Stomach (tissue), 19 donors: ENCODE measurements at places on chromosomes 7 and 10.

DNA sequence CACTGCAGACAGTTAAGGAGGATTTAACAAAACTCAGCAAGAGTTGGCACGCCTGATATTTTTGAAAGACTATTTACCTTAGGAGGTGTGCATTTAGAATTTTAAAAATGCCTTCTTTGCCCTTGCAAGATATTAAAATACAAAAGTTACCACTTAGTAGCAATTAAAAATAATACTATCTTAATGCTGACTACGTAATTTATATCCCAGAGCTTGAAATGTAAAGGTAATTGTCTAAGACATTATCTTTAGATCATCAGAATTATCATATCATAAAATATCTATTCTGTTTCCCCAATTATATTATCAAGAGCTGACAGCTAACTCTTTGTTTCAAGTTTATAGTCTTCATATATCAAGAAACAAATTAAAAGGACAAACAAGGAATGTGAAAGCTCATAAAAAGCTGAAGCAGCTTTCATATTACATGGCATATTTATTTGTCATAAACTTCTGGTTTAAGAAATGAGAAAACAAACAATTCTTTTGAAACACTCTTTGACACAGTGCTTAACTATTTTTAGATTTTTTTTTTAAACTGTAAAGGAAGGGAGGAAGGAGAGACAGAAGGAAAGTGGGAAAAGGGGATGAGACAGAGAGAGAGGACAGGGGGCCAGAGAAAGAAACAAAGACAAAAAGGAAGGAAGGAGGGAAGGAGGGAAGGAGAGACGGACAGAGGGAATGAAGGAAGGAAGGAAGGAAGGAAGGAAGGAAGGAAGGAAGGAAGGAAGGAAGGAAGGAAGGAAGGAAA is 73.5 kb downstream of the RTKN2 start:
- no peaks in the 10 kb centered on the region for H3K4me1 ChIP-seq
- H3K36me3 ChIP-seq, result no peaks in the 10 kb centered on the region
- H3K27me3 ChIP-seq, result no peaks in the 10 kb centered on the region
- no peak overlapping the region for H3K27ac ChIP-seq
- no peak for DNase-seq
- no peak overlapping the region for H3K4me3 ChIP-seq

DNA sequence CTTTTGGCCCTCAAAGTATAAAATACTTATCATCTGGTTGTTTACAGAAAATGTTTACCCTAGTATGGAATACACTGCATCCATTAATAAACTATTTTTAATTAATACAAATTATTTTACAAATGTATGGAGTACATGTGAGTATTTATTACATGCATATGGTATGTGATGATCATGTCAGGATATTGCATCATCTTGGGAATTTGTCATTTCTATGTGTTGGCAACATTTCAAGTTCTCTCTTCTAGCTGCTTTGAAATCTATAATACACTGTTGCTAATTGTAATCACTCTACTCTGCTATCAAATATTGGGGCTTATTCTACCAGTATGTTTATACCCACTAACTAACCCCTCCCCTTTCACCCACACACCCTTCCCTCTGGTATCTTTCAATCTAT is 103.9 kb upstream of the THSD7A start:
- no peaks in the 10 kb centered on the region for H3K4me1 ChIP-seq
- H3K27me3 ChIP-seq, result no peaks in the 10 kb centered on the region
- H3K27ac ChIP-seq, result no peak overlapping the region
- no peak overlapping the region for H3K4me3 ChIP-seq

DNA sequence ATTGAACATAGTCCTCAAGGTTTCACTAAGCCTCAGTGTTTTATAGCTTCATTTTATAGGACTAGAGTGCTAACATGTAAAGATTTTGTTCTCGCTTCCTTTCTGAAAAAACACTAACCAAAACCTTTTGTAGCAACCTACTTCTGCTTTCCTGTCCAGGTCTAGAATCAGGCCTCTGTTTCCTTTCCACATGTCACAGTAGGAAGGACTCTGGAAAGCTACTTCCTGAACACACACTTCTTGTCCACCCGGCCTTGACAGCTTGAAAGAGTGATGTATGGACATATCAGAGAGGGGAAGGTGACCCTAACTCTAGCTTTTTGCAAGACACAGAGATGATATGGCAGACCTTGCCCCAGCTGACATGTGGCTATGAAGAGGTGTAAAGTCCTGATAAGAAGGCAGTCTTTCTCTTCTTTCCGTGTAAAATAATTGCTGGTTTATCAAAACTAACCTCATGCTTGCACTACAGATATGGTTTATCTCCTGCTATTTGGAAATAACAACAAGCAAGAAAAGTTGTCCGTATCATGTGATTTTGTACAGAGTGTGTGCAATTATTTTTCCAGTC is 175.4 kb downstream of the SKAP2 start:
- no peaks in the 10 kb centered on the region for H3K27me3 ChIP-seq
- H3K27ac ChIP-seq, result no peak overlapping the region
- no peak overlapping the region for H3K4me3 ChIP-seq
- H3K4me1 ChIP-seq, result peaks cover 9% of the 10 kb centered on the region
- H3K36me3 ChIP-seq, result no peaks in the 10 kb centered on the region

DNA sequence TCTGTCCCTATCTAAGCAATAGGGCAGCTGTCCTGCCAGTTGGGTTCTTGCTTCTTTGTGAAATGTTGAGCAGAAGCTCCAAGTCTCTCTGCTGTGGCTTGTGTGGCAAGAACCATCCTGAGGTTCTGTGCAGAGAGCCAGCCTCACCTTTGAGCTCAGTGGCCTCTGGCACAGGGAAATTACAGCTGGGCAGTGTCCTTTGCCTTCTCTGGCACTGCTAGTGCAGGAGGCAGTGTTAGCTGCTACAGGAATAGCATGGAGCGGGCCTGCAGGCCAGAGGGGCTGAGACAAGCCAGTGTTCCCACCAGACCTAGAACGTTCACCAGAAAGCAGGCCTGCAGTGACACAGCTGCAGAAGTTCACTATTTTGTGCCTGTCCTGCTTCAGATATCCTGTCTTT is 1.8 kb downstream of the PRXL2A start:
- no peak overlapping the region for H3K27ac ChIP-seq
- peaks cover 8% of the 10 kb centered on the region for H3K4me1 ChIP-seq
- no peak for DNase-seq
- no peaks in the 10 kb centered on the region for H3K36me3 ChIP-seq
- H3K4me3 ChIP-seq, result no peak overlapping the region
- H3K27me3 ChIP-seq, result no peaks in the 10 kb centered on the region

DNA sequence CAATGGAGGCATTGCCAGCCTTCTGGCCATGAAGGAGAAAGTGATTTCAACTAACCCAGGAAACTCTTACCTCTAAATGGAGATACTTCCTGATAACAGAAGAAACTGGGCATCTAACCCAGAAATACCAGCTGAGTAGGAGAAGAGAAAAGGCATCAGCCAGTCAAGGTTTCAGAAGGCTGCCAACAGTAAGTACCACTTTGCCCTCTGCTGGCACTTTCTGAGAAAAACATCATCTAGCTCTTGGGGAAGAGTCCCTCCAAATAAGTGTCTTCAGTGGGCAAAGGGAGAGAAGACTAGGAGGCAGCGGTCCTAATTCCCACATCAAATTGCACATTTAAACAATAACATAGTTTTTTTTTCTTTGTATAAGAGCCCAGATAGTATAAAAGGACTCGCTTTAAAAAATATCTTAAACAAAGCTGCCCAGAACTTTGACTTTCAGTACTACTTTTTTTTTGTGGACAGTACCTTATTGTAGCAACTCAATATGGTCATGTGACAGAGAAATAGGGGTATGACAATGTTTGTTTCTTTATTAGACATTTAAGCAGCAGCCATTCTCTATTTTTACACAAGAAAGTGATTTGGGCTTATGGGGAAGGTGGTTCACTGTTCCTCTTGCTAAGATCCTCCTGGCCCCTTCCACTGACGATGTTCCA is 157.3 kb downstream of the CTTNBP2 start:
- no peaks in the 10 kb centered on the region for H3K27me3 ChIP-seq
- H3K27ac ChIP-seq, result no peak overlapping the region
- H3K4me3 ChIP-seq, result no peak overlapping the region

- no peak overlapping the region for H3K4me3 ChIP-seq
- no peak overlapping the region for H3K27ac ChIP-seq
- DNase-seq, result no peak
- no peaks in the 10 kb centered on the region for H3K4me1 ChIP-seq
- no peaks in the 10 kb centered on the region for H3K36me3 ChIP-seq
- no peaks in the 10 kb centered on the region for H3K27me3 ChIP-seq
Measured at GRCh38 chr10:3438606-3439005, 266.0 kb upstream of the PITRM1 start.

DNA sequence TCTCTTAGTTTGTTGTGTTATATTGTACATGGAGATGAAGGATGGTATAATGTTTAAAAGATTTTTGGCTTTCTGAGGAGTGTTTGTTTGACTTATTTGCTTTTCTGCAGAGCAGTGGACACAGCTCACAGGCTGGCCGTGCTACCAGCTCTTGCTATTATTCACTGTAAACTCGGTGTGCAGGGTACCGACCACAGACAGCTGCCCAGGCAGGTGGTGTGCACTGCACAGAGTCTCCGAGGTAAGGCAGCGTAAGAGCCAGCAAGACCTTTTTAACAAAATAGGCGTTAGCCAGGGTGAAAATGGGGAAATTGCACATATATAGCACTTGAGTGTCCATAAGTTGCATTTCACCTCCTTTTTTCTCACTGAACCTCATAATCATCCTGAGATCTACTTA is 438.0 kb downstream of the CNTNAP2 start:
- no peak overlapping the region for H3K27ac ChIP-seq
- DNase-seq, result no peak
- no peaks in the 10 kb centered on the region for H3K4me1 ChIP-seq
- H3K36me3 ChIP-seq, result no peaks in the 10 kb centered on the region
- no peaks in the 10 kb centered on the region for H3K27me3 ChIP-seq

DNA sequence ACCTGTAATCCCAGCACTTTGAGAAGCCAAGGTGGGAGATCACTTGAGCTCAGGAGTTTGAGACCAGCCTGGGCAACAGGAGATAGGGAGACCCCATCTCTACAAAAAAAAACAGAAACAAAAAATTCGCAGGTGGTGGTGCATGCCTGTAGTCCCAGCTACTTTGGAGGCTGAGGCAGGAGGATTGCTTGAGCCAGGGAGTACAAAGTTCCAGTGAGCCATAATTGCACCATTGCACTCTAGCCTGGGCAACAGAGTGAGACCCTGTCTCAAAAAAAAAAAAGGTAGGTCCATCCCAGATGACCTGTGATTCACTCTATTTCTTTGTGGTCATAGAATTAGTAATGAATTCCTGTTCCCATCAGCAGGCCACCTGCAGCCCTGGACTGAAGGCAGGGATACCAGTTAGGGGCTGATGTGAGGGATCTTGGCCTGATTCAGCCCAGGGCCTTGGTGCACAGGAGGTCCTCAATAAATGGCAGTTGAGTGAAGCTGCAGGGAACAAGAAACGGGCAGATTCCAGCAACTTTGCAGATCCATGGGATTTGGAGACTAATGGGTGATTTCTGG is at the start of gene MYH16:
TSS of gene MYH16 (plus strand) at position 364 of the 570 bp plus-strand sequence.
- no peaks in the 10 kb centered on the region for H3K36me3 ChIP-seq
- peak within 1 kb of the TSS; percentile 80 for H3K27ac ChIP-seq
- H3K4me3 ChIP-seq, result no peak within 1 kb of the TSS
- peaks cover 3% of the 10 kb centered on the region for H3K4me1 ChIP-seq
- no peaks in the 10 kb centered on the region for H3K27me3 ChIP-seq
- no peak for DNase-seq

DNA sequence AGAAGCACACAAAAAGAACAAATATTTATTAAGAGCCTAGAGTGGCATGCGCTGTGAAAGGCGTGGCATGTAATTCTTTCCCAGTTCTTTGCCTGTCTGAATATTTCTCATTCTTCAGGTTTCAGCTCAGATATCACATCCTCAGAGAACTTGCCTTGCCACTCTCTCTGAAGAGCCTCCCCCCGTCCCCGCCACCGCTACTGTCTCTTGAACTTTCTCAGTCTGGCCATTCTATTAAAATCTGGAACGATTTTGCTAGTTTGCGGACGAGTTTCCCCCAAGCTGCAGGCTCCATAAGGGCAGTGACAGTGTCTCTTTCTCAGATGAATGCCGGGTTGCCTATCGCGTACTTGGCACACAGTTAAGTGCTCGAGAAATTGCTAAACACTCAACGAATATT is 787 bp upstream of the PLEKHA1 start:
- H3K36me3 ChIP-seq, result no peaks in the 10 kb centered on the region
- H3K27ac ChIP-seq, result peak overlapping the region; percentile 96
- peak overlapping the region; percentile 83 for H3K4me3 ChIP-seq
- DNase-seq, result peak; percentile 54

DNA sequence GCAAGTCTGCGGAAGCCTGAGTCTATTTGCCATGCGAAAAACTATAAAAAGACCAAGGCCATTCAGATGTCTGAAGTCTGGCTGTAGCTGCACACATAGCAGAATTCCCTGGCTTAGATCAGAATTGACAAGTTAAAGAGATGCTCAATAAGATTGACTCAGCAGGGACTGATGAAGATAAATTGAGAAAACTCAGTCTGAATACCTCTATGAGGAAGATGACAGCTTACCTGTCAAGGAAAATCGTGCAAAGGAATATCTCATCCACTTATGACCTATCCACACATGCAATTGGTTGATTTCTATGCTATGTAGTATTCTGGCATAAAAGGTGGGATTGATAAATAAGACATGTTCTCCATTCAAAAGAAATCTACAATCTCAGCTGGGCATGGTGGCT is 288.6 kb downstream of the BAMBI start:
- no peaks in the 10 kb centered on the region for H3K4me1 ChIP-seq
- H3K4me3 ChIP-seq, result no peak overlapping the region
- no peaks in the 10 kb centered on the region for H3K36me3 ChIP-seq
- no peak for DNase-seq
- no peaks in the 10 kb centered on the region for H3K27me3 ChIP-seq

DNA sequence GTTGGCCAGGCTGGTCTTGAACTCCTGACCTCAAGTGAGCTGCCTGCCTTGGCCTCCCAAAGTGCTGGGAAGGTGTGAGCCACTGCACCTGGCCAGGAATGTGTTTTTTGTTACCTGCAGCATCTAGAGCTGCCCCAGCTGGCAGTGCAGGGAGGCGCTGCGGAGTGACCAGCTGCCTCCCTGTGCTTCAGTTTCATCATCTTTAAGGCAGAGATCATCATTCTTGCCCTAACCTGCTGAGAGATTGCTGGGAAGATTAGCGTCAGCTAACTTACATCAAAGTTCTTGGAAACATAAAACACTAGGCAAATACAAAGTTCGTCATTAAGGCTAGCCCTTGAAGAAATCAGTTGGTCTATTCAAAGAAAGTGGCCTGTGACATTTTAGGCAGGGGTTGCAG is 2.3 kb downstream of the ZNF282 start:
- H3K4me1 ChIP-seq, result peaks cover 25% of the 10 kb centered on the region
- no peaks in the 10 kb centered on the region for H3K27me3 ChIP-seq
- no peak overlapping the region for H3K4me3 ChIP-seq
- peaks cover 45% of the 10 kb centered on the region for H3K36me3 ChIP-seq
- no peak overlapping the region for H3K27ac ChIP-seq

GRCh38 chr10:77844713-77845445 is 81.7 kb downstream of the DLG5 start:
- H3K27ac ChIP-seq, result peak overlapping the region; percentile 81
- peaks cover 8% of the 10 kb centered on the region for H3K4me1 ChIP-seq
- H3K4me3 ChIP-seq, result no peak overlapping the region
- peaks cover 46% of the 10 kb centered on the region for H3K36me3 ChIP-seq
- no peak for DNase-seq
